ENCODE measurements at places on chromosomes 7 and 10. TPM values are rescaled to one million over a fixed set of nuclear protein-coding genes. Genes with fewer than 3 reads are reported as not detected.

A1CF gene
- total RNA-seq: not detected

- no peaks in the 10 kb centered on the region for H3K27me3 ChIP-seq
- peaks cover 16% of the 10 kb centered on the region for H3K4me1 ChIP-seq
- no peaks in the 10 kb centered on the region for H3K36me3 ChIP-seq
- DNase-seq: peak; percentile 39
Observed at GRCh38 chr7:148982654-148983199, 45.6 kb downstream of the PDIA4 start.

GRCh38 chr7:70591643-70592042, 540.3 kb upstream of the GALNT17 start:
- no peaks in the 10 kb centered on the region for H3K4me1 ChIP-seq
- no peak for DNase-seq
- H3K4me3 ChIP-seq: no peak overlapping the region
- peaks cover 3% of the 10 kb centered on the region for H3K27me3 ChIP-seq

DNA sequence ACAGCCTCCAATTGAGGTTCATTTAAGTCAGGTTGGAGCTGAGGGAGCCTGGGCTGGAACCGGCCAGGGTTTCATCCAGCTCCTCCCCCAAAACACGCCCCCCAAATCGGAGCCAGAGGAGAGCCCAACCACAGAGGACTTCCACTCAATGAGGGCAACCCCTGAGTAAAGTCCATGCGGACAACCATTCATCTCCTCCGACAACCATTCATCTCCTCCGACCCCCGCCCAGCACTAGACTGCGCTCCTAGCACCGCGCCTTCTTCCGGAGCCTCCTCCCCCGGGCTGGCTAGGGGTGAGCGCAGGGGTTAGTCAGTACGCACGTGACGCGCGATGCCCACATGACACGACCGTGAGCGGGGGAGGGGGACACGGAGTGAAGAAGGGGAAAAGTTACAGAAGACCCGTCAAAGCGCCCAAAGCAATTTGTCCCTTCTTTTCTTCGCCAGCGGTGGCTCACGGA, 1.4 kb downstream of the MAGI2 start:
- H3K36me3 ChIP-seq: no peaks in the 10 kb centered on the region
- DNase-seq: peak; percentile 92
- H3K27me3 ChIP-seq: no peaks in the 10 kb centered on the region
- peaks cover 31% of the 10 kb centered on the region for H3K4me1 ChIP-seq

- no peak for DNase-seq
- H3K36me3 ChIP-seq: no peaks in the 10 kb centered on the region
- H3K4me1 ChIP-seq: no peaks in the 10 kb centered on the region
- no peak overlapping the region for H3K4me3 ChIP-seq
- H3K27me3 ChIP-seq: no peaks in the 10 kb centered on the region
Observed at GRCh38 chr10:49549640-49550346, 10.9 kb upstream of the ERCC6 start.

CELF2 gene
- total RNA-seq: 10.1 TPM

ASZ1 gene
- total RNA-seq: not detected

- no peaks in the 10 kb centered on the region for H3K36me3 ChIP-seq
- DNase-seq: no peak
- no peak overlapping the region for H3K4me3 ChIP-seq
- H3K4me1 ChIP-seq: peaks cover 43% of the 10 kb centered on the region
Observed at GRCh38 chr10:34294137-34294536, 521.0 kb downstream of the PARD3 start.

GRCh38 chr7:133778472-133778871, 348.7 kb upstream of the LRGUK start:
- no peaks in the 10 kb centered on the region for H3K4me1 ChIP-seq
- no peak for DNase-seq
- no peaks in the 10 kb centered on the region for H3K36me3 ChIP-seq
- no peak overlapping the region for H3K4me3 ChIP-seq
- no peaks in the 10 kb centered on the region for H3K27me3 ChIP-seq

C10orf67 gene
- not detected for total RNA-seq

DNA sequence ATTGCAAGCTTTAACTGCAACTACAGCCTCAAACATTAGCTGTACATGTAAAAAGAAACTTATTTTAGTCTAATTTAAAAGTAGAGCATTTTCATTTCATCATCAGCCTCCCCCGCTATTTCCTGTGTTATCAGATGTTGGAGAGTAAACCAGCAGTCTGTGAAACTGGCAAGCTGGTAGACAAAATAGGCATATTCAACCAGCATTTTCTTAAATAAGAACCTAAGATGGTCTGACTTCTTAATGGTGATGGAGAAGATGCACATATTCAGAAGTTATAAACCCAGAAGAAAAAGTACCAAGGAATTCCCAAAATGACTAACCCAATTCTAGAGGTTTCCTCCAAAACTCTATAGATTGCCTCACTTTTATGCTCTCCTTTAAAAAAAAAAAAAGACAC, 24.9 kb downstream of the PIK3AP1 start:
- no peaks in the 10 kb centered on the region for H3K27me3 ChIP-seq
- no peaks in the 10 kb centered on the region for H3K36me3 ChIP-seq
- no peak for DNase-seq
- H3K4me1 ChIP-seq: no peaks in the 10 kb centered on the region
- no peak overlapping the region for H3K4me3 ChIP-seq

DNA sequence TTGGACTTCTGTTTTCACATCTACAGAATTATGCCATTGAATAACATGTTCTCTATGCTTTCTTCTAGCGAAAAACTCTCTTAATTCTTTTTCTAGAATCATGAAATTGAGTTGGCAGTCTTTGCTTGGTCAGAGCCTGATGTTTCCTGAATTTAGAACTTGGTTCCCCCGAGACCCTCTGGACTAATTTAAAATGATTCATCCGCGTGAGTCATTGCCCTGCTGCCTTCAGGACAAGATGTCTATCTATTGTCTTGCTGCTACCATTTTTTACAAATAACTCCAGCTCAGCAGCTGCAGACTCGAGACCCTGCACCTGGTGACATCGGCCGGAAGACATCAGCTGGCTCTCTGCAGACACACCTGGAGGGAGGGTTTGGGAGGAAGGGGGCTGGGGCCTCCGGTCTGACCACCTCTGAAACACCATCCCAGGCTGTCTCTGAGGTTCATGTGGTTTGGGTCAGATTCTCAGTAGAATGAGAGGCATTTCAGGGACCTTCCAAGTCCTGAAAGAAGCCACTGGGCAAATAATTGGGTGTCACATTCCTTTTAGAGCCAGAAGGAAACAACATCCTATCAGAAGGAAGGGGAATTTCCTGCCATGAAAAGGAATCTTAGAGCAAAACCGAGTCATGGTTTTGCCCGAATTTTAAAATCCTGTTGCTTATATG, 20.9 kb upstream of the KLF6 start:
- no peaks in the 10 kb centered on the region for H3K4me1 ChIP-seq
- H3K27me3 ChIP-seq: no peaks in the 10 kb centered on the region
- no peak overlapping the region for H3K4me3 ChIP-seq
- no peak for DNase-seq

NACAD gene
- 2.5 TPM for total RNA-seq

- DNase-seq: no peak
- no peaks in the 10 kb centered on the region for H3K4me1 ChIP-seq
- H3K27me3 ChIP-seq: no peaks in the 10 kb centered on the region
- H3K4me3 ChIP-seq: no peak overlapping the region
Observed at GRCh38 chr7:78357709-78358108, 559.1 kb downstream of the PHTF2 start.

OR6V1 gene
- not detected for total RNA-seq

DNA sequence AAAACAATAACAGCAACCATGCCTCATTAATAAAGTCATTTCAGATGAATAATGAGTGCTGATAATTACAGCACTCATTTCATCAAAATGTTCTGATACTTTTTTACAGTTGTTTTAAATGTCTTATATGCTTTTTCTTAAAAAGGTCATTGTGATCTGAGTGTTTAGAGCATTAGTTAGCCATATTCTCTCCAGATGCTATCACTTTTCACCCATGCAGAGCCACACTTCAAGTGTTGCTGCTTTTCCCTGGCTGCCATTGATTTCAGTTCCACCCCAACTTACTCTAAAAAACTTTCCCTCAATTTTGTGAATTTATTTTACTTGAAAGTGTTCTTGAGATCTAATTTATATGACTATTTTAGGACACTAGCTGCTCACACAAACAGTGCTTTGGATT, 41.8 kb downstream of the NUP205 start:
- H3K27ac ChIP-seq: no peak overlapping the region
- no peaks in the 10 kb centered on the region for H3K27me3 ChIP-seq
- H3K36me3 ChIP-seq: no peaks in the 10 kb centered on the region
- no peak for DNase-seq
- H3K4me3 ChIP-seq: no peak overlapping the region

DNA sequence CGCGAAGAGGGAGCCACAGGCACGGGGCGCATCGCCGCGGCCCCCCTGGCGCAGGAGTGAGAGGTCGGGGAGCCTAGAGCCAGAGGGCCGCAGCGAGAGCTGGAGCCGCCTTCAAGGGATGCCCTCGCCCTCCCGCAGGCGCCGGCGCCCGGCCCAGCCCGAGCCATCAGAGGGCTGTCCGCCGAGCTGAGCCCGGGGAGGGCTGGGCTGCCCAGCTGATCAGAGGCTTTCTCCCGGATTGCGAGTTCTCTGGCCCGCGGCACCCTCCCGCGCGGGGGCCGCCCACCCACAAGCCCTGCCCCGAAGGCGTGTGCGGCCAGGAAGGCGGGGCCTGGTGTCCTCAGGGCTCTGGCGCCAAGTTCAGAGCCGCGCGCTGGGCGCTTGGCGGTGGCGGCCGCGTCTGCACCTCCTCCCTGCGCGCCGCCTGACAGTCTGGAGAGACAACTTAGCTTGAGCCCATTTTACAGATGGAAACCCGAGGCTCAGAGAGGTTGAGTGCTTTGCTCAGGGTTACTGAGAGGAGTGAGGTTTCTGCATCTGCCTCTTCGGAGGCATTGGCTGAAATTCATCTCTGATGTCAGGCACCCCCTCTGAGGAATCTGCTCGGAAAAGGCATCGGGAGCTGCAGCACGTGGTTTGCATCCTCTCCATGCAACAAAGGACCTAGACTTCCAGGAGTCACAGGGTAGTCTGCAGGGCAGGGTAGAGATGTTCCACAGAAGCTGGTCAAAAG, 3.8 kb upstream of the ANTXRL start:
- H3K36me3 ChIP-seq: no peaks in the 10 kb centered on the region
- H3K27ac ChIP-seq: no peak overlapping the region
- no peak overlapping the region for H3K4me3 ChIP-seq
- DNase-seq: peak; percentile 82
- H3K27me3 ChIP-seq: no peaks in the 10 kb centered on the region
- peaks cover 10% of the 10 kb centered on the region for H3K4me1 ChIP-seq

DNA sequence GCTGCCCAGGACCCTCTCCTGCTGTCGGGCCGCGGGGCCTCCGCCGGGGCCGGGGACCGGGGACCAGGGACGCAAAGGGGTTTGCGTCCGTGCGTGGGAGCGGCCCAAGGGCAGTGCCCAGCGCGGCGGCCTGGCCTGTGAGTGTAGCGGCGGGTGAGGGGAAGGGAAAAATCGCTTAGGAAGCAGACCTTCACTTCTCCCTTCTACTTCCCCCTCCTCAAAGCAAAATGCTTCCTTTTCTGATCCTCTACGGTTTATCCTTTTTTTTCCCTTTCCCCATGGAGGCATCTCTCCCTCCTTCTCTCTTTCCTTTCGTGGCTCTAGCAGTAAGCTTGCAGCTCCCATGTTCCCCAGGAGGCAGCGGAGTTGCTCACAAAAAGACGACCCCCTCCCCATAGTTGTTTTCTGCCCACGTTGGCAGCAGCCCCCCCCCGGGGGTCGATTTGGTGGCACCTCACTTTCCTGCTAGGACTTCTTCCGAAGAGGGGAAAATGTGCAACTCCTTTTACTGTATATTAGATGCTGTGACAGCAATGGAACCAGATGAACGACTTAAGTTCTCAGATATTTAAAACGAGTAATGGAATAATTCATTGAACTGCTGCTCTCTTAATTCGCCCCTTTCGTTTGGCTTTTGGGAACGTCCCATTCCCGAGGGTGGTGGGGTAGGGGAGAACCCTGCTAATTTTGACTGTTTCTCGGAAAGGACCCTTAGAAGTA, 724 bp downstream of the CAPZA2 start:
- H3K27me3 ChIP-seq: no peaks in the 10 kb centered on the region
- peak overlapping the region; percentile 53 for H3K4me3 ChIP-seq
- peak overlapping the region; percentile 95 for H3K27ac ChIP-seq
- H3K4me1 ChIP-seq: no peaks in the 10 kb centered on the region
- H3K36me3 ChIP-seq: no peaks in the 10 kb centered on the region
- no peak for DNase-seq

DNA sequence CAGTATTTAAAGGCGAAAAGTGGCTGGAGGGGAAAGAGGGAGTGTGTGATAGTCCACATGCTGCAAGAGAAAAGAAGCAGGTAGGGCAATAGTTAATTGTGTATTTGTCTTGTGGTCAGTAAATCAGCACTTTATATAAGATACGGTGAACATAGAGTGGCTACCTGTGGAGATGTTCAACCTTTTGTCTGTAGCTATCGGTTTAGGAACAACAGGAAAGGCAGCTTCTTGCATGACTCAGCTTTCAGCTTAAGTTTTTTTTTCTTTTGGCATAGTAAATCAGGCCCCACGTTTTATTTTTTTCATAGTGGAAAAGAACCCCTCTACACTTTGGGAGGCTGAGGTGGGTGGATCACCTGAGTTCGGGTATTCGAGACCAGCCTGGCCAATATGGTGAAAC, 14.2 kb upstream of the MTPN start:
- no peaks in the 10 kb centered on the region for H3K27me3 ChIP-seq
- no peak overlapping the region for H3K4me3 ChIP-seq
- peaks cover 6% of the 10 kb centered on the region for H3K4me1 ChIP-seq

DDC gene
- total RNA-seq: 0.83 TPM

HOXA7 gene
- 23.4 TPM for total RNA-seq

GRCh38 chr7:24127930-24128329, 156.1 kb upstream of the NPY start:
- H3K36me3 ChIP-seq: no peaks in the 10 kb centered on the region
- H3K4me3 ChIP-seq: no peak overlapping the region
- no peaks in the 10 kb centered on the region for H3K27me3 ChIP-seq
- no peak overlapping the region for H3K27ac ChIP-seq

STAM gene
- 24.7 TPM for total RNA-seq

DNA sequence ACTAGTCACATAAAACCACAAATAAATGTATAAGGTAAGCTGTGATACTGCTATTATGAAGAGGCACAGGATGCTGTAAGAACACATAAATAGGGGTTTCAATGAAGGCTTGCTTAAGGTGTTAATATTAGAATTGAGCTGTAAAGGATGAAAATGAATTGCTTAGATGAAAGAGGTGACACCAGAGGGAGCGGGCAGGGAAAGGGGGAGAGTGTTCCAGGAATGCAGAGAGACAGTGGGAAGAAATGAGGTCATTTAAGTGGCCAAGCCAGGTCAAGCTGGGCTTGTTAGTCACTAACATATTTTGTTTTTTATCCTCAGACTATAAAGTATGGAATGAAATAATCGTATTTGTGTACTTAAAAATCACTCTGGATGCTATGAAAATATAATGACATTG, 193.5 kb downstream of the NRG3 start:
- no peak for DNase-seq
- no peaks in the 10 kb centered on the region for H3K36me3 ChIP-seq
- no peaks in the 10 kb centered on the region for H3K4me1 ChIP-seq
